ENCODE measurements at places on chromosomes 6 and 20.
A peak's percentile ranks its signal among the peaks of the same experiment; 100 is the strongest.

GRCh38 chr6:16421462-16421960 is 183.1 kb downstream of the GMPR start:
- DNase-seq, result no peak

DNA sequence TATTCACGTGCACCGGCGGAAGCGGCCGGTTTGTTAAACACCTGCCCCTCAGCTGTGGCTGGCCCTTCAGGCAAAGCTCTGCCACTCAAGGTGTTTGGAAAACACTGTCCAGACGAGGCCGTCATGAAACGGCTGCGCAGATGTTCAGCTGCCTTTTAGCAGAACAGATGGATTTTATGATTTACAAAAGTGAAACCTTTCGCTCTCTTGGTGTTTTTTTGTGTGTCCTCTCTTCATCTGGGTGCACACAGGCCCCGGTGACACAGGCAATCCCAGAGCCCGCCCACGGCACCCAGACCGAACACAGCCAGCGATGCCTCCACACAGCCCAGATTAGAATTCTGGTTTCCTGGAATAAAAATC is 397.0 kb downstream of the SMOC2 start:
- DNase-seq, result no peak

DNA sequence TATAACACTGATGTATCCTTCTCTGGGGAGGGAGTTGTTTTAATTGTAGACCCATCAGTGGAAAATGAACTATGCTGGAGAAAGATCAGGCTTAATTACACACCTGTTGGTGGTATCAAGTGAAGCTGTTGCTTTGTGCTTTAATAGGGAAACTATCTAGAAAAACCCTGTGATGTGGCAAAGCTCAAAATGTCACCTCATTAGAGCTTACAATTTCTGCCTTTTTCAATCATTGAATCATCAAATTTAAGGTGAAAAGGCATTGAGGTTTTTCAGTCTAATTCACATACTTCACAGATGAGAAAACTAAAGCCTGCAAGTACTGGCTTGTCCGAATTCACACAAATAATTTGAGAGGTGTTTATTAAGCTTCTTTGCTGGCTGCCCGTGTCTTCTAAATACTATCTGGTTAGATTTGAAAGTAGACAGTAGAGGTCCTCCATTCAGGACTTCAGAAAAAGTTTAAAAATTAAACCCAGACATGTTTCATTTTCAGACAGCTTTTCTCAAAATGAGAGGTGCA is 143.3 kb upstream of the MAP3K7 start:
- no peak for DNase-seq

DNA sequence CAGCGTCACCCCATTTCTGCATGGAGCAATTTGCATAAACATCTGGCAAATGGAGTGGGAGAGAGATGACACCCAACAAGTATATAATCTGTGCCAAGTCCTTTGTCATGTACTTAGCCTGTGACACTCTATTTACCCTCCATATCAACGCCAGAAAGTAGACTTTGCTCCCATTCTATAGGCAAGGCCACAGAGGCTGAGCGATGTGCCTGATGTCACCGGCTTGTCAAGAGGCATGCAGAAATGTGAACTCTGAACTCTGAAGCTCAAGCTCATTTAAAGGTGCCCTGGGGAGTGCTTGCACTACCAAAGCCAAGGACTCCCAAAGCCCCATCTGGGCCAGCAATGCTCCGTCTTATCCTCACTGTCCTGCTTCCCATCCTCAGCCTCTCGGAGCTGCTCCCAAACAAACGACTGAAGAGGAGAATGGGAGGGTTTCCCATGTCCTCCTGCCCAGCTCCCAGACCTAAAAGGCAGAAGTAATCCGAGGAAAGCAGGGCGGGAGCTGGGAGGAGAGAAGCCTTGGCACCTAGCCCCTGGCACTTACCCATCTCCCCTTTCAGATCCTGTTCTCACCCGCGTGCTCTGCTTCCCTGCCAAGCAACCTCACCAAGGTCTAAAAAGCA is 9.2 kb downstream of the CPNE5 start:
- DNase-seq, result no peak

GRCh38 chr6:8006208-8006607 is 58.0 kb downstream of the BLOC1S5 start:
- no peak for DNase-seq

DNA sequence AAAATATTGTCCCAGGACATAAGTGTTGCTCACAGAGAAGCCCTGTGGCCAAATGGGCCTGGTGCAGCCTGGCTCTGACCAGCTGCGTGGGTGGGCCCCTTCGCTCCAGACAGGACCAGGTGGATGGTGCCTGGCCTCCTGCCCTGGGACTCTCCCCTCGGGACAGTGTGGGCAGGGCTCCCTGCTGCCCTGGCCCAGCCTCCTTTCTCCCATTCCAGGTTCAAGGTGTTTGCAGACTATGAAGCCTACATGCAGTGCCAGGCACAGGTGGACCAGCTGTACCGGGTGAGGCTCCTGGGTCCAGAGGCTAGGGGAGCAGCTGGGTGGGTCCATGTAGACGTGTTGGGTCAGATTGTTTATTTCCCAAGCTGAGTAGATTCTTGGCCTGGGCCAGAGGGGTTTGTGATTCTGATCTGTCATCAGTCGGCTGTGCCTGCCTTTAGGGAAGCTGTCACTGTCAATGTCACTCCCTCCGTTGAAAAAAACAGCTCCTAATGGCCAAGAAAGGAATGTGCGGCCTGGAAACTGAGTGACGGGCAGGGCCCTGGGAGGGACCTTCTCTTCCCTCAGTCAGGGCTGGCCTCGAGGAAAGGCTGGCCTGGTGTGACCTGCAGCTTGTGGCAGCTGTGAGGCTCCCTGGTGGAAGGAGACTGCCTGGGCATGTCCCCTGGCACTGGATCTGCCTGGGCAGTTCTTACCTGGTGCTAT is 47.7 kb downstream of the PYGB start:
- DNase-seq, result no peak

DNA sequence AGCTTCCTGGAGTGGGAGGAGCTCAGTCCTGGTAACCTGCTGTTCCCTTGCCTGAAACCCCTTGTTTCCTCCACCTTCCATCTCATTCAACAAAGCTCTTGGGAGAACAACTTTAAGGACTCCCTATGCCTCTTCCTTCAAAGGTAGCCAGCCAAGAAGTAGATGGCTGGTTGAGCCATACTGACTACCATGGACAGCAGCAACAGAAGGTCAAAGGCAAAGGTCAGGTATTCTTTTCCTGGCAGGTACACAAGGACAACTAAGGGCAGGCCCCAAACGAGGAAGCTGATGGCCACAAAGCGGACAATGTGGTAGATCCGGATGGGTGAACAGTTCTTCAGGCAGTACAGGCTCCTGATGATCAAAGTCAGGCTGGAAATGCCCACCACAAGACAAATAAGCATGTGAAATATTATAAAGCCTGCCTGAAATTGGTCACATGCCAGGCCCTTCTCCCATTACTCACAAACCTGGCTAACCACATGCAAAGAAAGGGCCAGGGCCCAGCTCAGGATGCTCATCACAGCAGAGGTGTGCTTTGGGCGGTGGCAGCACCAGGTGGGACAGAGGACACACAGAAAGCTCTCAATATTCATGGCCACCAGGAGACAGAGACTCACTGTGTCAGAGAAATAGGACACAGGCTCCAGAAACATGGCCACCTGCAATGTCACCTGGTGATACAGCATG is 21.7 kb downstream of the UBD start:
- DNase-seq, result no peak

DNA sequence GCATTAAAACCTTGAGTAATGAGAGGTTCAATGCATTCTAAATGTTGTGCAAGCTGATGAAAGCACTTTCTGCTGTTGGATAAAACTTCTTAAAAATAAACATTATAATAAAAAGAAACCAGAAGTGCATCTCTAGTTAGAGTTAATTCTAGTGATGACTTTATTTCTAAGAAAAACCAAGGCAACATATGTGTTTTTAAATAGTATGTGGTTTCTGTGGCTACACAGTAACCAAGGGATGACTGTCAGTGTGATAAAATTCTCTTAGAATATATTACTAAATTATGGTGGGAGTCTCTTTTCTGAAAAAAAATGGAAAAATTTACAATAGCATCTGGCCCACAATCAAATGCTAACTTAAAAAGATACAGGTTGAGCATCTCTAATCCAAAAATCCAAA is 117.0 kb downstream of the ME1 start:
- DNase-seq, result no peak

GRCh38 chr6:108946695-108947094 is 98.5 kb downstream of the ARMC2 start:
- no peak for DNase-seq

GRCh38 chr6:722077-722524 is 29.2 kb upstream of the EXOC2 start:
- DNase-seq, result peak; percentile 28

- no peak for DNase-seq
Observed at GRCh38 chr20:48704761-48705160, 123.0 kb downstream of the PREX1 start.

GRCh38 chr6:148658681-148659430 is 88.0 kb upstream of the UST start:
- no peak for DNase-seq

GRCh38 chr6:168415098-168415992 is 25.6 kb upstream of the SMOC2 start:
- DNase-seq, result no peak

GRCh38 chr6:75296811-75297779 is 12.5 kb upstream of the TMEM30A start:
- no peak for DNase-seq

DNA sequence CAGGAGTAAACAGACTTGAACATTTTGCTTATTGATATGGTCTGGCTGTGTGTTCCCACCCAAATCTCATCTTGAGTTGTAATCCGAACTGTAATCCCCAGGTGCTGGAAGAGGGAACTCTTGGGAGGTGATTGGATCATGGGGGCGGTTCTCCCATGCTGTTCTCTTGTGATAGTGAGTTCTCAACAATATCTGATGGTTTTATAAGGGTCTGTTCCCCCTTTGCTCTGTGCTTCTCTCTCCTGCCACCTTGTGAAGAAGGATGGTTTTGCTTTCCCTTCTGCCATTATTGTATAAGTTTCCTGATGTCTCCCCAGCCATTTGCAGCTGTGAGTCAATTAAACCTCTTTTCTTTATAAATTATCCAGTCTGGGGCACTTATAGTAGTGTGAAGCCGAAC is 40.0 kb downstream of the MYLIP start:
- DNase-seq, result no peak

DNA sequence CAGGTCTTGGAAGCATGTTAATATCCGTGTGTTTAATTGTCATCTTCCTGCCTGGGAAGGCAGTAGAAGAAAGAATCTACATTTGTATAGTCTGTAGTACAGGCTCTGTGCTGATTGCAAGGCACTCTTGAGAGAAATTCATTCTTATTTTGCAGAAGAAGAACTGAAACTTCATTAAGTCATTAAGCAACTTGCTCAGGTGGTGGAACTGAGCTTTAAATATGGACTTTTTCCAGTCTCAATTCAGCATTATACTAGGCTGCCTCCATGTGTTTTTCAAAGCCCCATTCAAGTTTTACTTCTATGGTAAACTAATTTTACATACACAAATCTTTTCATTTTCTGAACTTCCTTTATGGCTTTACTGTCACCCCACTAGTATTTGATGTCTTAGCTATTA is 18.7 kb downstream of the ZNF451 start:
- no peak for DNase-seq

- no peak for DNase-seq
Observed at GRCh38 chr6:56962441-56962840, 7.5 kb downstream of the BEND6 start.

GRCh38 chr6:106106276-106107042 is 20.3 kb downstream of the PRDM1 start:
- DNase-seq, result no peak

- DNase-seq, result no peak
Observed at GRCh38 chr6:20589266-20589665, 55.0 kb downstream of the CDKAL1 start.

DNA sequence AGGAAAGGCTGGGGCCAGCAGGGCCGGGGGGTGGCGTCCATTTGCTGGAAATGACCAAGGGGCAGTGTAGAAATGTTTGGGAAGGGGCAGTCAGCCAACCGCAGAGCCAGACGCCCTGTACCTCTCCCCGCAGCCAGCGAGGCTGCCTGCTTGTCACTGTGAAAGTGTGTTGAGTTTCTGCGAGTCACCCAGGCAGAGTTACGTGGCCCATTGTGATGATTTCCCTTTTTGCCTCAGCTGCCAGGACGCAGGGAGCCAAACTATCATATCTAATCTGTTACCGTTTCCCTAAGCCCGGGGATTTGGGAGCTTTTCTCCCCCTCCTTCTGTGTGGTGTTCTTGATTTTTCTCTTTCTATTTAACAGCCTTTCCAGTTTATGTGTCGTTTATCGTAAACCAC is 67.9 kb upstream of the STX16 start:
- DNase-seq, result no peak

DNA sequence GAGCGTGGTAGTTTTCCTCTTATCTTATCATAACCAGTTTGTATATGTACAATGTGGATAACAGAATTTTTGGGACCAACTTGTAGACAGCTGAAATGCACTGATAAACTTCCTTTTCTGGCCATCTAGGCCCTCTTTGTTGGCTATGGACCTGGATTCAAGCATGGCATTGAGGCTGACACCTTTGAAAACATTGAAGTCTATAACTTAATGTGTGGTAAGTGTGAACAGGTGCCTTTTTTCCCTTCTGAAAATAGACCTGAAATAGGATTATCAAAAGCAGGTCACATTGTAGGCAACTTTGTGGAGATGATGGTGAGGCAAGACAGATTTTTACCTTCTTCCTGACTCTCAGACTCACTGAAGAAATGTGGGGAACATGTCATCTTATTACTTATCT is 67.8 kb downstream of the ENPP1 start:
- no peak for DNase-seq

DNA sequence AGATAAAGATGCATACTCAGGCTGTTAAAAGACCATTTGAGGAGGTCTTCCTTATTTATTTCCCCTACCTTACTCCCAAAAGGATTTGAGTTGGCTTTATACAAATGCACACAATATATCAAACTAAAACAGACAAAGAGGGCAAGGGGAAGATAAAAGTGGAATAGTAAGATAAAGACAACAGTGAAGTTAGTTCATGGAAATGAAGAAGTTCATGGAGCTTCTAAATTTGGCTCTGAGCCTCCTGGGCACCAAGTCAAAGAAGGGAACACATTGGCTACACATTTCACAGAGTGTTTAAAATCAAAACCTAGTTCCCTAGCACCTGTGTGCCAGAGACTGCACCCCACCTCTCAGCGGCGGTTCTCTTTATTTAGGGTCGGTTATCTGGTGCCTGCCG is 25.8 kb upstream of the ARMC2 start:
- no peak for DNase-seq
